ENCODE measurements at places on chromosomes 4 and X. TPM values are rescaled to one million over a fixed set of nuclear protein-coding genes. Genes with fewer than 3 reads are reported as not detected.

Gene TMPRSS11A
- not detected for polyA plus RNA-seq

Gene HDX
- 1.6 TPM for polyA plus RNA-seq

DNA sequence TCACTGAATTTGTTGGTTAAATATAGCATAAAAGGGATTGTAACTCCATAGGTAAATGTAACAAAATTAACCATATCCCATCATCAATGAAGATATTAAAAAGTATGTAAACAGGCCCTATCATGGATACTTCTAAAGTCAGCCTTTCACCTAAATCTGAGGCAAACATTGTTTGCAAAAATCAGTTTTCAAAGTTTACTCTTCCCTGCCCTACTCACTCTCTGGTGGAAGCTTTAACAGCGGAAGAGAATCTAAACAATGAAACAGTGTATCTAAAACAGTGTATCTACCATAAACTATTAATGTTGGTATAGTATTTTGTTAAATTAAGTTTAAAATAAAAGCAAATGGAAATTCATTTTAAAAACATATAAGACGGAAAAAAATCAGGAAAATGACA, 21.1 kb downstream of the SMIM14 start:
- no peaks in the 10 kb centered on the region for H3K27me3 ChIP-seq
- no peak overlapping the region for H3K4me3 ChIP-seq
- DNase-seq, result no peak
- H3K27ac ChIP-seq, result peak overlapping the region; percentile 74

DNA sequence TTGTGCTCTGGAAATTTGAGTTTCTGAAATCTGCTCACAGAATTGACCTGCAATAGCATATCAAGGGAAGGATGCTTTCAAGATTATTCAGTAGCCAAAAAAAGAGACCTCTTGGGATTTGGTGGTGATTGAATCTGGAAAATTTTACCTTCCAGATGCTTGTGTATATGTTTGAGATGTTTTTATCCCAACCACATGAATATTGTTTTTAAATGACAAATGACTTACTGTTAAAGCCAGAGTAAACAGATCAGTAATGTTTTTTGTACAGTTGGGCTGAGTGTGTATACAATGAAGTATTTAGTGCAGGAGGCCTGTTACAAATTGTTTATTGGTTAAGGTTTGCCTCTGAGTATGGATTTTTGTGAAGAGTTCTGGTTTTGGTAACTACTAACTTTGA, 126.5 kb downstream of the CBR4 start:
- peaks cover 40% of the 10 kb centered on the region for H3K36me3 ChIP-seq
- DNase-seq, result peak; percentile 38
- no peaks in the 10 kb centered on the region for H3K27me3 ChIP-seq
- H3K4me3 ChIP-seq, result no peak overlapping the region
- no peak overlapping the region for H3K27ac ChIP-seq

GRCh38 chr4:113564493-113564892, 197.0 kb downstream of the CAMK2D start:
- H3K36me3 ChIP-seq, result 0 out of 2 replicates have a peak, but pooled peaks cover 3% of the 10 kb centered on the region
- H3K27ac ChIP-seq, result no peak overlapping the region
